ENCODE measurements at places on chromosomes 6 and 20. TPM values are rescaled to one million over a fixed set of nuclear protein-coding genes. Genes with fewer than 3 reads are reported as not detected.

The ULBP2 gene
- 20.7 TPM for polyA plus RNA-seq

The RFX6 gene
- not detected for polyA plus RNA-seq

The SS18L1 gene
- polyA plus RNA-seq: 10.4 TPM

The SLC9A8 gene
- 1.6 TPM for polyA plus RNA-seq

The SMOC2 gene
- polyA plus RNA-seq: not detected

- no peak for DNase-seq
These were observed 212.7 kb downstream of the PACRG start for GRCh38 chr6:162940426-162940825.

- no peak for DNase-seq
These were observed 165.6 kb downstream of the PDE10A start for GRCh38 chr6:165497472-165497871.

DNA sequence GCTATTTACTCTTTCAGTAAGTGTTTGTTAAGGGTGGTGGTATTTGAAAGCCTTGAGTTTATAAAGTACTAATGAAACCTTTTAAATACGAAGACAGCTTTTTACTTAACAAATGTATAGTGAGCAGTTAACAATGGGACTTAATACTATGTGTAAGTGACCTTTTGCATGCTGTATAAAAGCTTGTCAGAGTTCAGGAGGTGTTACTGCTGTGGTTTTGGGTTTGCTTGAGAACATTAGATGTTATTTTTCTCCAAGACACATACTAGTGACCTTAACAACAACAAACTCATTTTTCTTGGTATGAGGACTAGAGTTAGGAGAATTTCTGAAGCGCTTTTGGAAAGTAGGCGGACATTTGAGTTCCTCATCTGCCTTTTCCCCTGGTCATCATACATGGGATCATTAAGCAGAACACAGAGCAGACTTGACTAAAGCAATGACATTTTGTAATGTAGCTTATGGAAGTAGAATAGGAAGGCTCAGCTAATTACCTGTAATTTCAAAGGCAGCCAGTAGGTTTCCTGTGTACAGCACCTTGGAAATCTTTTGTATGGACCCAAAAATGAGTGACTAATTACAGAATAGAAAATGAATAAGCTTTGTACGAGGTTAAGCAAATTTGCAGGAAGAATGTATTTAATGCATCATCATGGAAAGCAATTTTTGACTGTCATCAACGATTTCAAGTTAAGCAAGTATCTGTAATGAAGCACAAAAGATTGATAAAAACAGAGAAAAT is 14.1 kb downstream of the CDYL start:
- no peak for DNase-seq

- no peak for DNase-seq
These were observed 5.7 kb downstream of the KCNQ5 start for GRCh38 chr6:72627539-72627938.

DNA sequence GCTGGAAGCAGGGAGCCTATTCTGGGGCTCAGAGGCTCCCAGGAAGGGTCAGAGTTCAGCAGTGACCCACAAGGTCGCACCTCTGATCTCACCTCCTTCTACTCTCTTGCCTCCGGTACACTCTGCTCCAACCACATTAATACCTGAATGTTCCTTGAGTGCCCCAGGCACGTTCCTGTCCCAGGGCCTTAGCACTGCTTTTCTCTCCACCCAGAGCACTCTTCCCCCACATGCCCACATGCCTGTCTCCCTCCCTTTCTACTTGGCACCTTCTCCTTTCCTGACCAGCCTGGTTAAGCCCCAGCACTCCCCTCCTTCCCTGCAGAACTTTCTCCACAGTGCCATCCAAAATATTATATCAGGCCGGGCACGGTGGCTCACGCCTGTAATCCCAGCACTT is 13.4 kb downstream of the KCNB1 start:
- no peak for DNase-seq

Measured in mammary epithelial cell (primary cell).